ENCODE measurements at places on chromosomes 5 and 9.
A peak's percentile ranks its signal among the peaks of the same experiment; 100 is the strongest.

DNA sequence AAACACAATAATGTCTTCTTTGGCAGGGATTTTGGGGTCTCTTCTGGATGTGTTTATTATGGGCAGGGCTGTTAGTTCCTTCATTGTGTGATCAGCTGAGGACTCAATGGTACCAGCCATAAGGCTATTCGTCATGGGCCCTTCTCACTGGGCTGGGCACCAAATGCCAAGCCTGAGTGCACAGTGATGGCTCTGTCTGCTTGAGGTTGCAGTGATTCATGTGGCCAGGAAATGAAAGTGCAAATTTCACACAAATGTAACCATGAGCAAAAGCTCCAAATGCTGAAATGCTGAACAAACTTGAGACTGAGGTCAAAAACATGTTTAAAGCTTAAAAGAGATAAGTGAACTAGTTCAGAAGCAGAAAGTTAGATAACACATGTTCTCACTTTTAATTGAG lies 191.0 kb downstream of the TARS1 start:
- DNase-seq: no peak

DNA sequence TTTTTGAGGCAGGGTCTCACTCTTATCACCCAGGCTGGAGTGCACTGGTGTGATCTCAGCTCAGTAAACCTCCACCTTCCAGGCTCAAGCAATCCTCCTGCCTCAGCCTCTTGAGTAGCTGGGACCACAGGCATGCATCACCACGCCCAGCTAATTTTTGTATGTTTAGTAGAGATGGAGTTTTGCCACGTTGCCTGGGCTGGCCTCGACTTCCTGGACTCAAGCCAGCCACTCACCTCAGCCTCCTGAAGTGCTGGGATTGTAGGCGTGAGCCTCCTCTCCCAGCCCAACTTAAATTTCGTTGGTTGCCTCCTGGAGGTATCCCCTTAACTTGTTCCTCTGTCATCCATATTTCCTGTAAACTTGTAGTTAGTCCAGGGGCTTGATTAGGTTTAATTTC lies 47.2 kb downstream of the RAB24 start:
- no peak for DNase-seq

DNA sequence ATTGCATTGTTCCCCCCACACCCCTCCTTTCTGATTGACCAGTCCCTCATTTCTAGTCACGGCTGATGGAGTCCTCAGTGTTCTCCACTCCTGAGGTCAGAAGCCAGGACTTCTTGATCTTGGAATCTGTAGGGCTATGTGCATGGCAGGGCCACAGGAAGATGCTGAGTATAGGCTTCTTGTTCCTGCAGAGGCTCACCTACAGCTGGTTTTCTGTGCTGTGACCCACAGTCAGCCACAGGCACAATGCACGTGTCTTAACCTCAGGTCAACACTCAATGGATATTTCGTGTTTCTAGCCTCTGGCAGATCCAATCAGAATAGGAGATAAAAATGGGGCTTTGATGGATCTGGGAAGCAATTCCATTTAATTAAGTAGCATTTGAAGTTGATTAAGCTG lies 14.3 kb upstream of the CXCL14 start:
- DNase-seq: no peak

DNA sequence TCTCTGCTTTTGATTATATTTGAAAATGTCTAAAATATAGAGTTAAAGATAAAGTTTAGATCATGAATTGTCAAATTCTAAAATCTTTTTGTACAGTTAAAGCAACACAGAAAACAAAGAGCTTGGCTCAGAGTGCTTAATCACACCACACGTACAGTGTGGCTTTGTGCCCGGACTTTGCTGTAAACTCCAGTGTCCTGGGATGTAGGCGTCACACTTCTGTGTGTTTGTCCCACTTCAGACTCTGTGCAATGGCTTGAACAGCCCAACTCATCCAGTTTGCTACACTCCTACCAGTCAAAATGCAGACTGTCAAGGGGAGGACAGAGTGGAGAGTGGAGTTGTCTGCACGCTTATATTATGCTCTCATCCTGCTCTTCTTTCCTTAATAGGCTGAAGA lies 45.3 kb downstream of the SMARCA2 start:
- no peak for DNase-seq

- DNase-seq: no peak
Observed at GRCh38 chr5:56326770-56327169, 93.6 kb upstream of the ANKRD55 start.

DNA sequence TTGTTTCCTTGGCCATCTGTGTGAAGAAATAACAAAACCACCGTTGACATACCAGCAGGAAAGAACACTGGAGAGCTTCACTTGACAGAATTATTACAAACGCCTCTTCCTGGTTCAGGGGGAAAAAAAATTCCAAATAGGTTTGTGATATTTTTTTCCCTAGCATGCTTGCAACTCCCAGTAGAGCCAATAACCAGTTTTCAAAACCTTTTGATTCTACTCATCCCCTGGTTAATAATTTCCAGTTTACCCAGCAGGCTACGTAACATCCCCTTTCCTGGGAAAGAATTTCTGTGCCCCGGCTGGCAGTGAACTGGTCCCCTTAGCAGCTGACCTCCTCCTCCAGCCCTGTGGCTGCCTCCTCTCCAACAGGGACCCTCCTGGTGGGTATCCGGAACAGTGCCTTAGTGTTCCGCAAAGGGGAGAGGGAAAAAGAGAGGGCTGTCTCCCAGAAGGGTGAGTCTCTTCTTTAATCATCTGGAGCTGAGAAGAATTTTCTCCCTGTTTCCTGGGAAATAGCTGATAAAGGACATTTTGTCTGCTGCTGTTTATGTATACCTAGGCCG lies 72.8 kb upstream of the BOD1 start:
- DNase-seq: peak; percentile 40

GRCh38 chr9:131370638-131371037 lies 23.2 kb upstream of the PRRC2B start:
- no peak for DNase-seq

DNA sequence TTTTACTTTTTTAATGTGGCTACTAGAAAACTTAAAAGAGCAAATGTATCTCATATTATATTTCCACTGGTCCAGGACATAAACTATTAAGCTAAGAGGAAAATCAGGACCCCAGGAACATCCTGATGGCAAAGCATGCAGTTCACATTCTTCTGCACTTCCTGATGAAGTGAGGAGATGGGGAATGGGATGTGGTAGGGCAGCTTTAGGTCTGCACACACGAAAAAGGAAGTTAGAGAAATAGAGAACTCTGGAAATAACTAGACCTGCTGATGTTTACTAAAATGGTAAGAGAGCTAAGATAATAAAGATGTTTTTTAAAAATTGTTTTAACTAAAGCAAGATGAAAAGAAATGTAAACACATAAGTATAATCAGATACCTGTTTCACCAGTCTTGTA lies 39.7 kb upstream of the NIPBL start:
- DNase-seq: no peak

GRCh38 chr5:143560378-143560777 lies 156.9 kb upstream of the NR3C1 start:
- DNase-seq: no peak

GRCh38 chr5:64972591-64972990 lies 203.9 kb downstream of the CWC27 start:
- DNase-seq: no peak

DNA sequence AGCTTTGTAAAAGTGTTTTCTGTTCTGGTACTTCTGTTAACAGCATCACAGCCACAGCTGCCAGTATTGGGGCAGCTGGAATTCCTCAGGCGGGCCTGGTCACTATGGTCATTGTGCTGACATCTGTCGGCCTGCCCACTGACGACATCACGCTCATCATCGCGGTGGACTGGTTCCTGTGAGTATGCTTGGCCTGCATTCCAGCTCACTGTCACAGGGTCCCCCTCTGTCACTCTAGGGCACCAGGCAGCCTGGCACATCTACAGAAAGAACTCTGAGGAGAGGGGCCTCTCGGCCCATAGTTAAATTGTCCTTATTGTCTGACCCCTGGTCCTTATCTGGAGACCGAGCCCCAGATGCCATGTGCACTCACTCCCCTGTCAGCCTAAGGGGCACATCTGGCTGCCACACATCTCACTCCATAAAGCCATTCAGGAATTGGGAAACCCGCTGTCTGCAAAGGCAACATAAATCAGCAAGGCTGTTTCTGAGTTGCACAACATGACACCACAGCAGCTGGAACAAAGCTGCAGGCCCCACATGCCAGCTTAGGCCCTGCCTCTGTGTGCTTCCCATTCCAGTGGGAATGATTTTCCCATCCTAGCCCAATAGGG lies 77.5 kb downstream of the SLC1A3 start:
- DNase-seq: no peak

GRCh38 chr5:76547891-76548524 lies 75.2 kb downstream of the F2RL2 start:
- DNase-seq: no peak

GRCh38 chr5:132470010-132470392 lies 20.6 kb downstream of the IRF1 start:
- DNase-seq: no peak

GRCh38 chr9:31601666-31602065 lies 782.8 kb upstream of the ACO1 start:
- DNase-seq: no peak

DNA sequence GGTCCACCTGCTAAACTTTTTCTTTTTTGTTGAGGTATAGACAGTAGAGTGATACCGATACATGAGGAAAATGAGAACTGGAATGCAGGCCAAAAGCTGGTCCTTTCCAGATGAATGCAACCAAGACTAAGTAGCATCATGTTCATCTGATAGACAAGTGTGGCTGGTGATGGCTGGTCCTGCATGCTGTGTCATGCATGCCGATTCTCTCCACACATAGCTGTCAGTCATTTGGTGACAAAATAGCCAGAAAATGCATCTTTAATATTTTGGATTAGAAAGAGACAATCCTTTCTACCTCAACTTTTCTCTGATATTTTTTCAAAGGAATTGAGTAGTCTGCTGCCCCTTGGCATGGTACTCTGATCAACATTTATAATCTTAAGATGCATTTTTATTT lies 49.9 kb downstream of the ZSWIM6 start:
- no peak for DNase-seq

DNA sequence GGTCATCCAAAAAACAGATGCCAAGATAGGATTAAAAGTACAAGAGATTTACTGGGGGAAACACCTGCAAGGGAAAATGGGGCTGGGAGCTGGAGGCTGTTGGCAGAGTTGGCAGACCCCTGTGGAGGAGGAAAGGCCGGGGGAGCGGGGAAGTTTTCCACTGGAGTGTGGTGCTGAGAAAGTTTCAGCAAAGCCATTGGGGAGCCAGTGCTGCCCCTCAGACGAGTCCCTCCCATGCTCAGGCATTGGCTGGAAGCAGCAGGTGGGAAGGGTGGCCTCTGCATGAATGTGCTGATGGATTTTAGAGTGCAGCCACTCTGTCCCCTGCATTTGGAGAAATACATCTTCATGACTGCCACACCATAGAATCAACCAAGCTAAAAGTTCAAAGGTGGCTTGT lies 52.8 kb downstream of the TTC1 start:
- no peak for DNase-seq

Data from left renal cortex interstitium (tissue), 4 donors.